ENCODE measurements at places on chromosomes 5 and 9.

DNA sequence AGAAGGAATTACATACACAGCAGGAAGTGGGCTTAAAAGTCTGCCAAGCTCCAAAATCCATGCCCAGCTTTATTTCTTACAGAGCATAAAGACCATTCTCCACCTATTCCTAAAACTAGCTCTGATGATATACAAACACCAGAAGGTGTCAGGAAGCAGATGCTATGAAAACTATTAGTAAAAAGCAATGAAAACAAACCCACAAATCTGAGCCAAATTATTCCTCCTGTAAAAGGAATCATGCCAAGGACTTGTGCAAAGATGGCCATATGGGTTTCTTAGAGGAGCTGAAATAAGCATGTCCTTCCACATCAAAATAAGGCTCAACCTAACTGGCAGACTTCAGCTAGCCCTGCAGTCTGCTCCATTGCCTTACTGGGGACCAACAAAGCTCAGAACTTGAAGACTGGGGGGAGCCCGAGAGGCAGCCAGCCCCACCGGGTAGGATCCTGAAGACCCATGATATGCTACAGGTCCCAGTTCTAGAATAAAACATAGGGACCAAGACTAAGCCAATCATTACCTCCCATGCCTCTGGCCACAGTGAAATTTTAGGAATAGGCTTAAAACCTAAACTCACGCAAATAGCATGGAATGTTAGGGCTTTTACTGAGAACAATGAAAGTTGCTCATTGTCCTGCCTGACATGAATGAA lies 42.8 kb upstream of the GABRP start:
- peak; percentile 7 for DNase-seq

- no peak for DNase-seq
These were observed 7.0 kb downstream of the LNPEP start for GRCh38 chr5:96942911-96943310.

GRCh38 chr5:150300496-150301169 lies 2.1 kb downstream of the ARSI start:
- no peak for DNase-seq

DNA sequence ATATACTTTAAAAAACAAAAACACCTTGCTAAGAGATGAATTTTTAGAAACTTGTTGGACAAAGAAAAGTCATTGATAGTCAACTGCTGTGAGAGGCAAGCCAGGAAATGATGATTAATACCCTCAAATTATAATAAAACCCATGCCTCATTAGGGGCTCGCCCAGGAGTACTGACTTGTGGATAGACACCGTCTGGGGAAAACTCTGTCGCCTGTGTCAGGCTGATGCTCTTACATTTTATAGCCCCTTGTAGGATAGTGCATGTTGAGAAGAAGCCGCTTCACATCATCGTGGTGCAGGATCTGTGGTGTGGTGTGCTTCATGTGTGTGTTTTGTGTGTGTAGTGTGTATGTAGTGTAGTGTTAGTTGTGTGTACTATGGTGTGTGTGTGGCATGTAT lies 39.1 kb downstream of the SYK start:
- DNase-seq: no peak

DNA sequence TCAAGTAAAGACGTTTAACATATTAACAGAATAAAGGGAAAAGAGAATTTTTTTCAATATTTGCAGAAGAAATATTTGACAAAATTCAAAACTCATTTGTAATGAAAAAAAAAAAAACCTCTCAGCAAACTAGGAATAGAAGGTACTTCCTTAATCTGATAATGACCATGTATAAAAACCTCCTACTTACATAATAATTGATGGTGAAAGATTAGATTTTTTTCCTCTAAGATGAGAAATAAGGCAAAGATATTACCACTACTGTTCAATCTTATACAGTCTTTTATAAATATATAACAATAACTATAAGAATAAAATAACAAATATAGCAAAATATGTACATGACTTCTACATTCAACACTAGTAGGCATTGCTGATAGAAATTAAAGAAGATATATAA lies 424.6 kb upstream of the KLF4 start:
- DNase-seq: no peak

DNA sequence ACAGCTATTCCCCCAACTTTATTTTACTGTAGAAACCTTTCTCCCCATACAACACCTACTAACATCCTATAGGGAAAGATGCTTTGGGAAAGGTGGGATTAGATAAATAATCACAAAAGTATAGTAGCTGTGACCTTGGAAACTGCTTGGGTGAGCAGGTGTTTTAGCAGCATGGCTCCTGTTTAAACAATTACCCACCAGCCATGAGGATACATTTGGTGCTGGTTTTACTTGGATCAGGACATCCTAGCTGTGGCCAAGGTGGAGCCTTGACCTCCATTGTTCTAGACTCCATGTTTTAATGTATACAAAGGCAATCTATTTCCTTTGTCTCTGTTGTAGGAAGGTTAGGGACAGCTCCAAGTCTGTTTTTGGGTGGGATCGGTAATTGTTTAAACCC lies 56.8 kb upstream of the ALDH1B1 start:
- no peak for DNase-seq

GRCh38 chr5:134458234-134459009 lies 46.7 kb upstream of the CDKN2AIPNL start:
- no peak for DNase-seq

DNA sequence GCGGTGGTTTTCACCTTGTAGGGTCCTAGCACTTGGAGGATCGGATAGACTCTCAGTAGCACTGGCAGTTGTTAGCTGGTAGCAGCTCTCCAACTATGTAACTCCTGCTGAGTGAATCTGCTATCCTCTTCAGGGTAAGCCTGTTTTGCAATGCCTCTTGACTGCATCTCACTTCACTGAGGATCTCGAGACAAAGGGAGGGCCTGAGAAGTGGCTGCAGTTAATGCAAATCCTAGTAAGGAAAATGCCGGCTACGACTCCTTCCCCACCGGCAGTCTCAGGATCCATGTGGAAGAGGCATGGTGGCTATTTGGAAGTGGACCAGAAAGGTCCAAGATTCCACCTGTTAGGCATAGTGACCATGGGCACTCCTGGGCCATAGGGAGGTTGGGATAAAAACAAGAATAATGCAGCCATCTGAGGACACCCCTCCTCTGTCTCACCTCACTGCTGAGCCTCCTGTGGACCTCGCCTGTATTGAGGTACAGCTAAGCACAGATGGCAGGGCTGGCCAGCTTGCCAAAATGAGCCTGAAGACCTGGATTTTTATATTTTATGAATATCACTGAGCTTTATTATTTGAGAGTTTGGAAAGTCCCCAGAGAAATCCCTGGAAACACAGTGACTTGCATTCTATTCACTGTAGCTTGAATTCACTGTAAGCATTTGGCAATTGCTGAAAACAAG lies 146.0 kb downstream of the LIFR start:
- no peak for DNase-seq

DNA sequence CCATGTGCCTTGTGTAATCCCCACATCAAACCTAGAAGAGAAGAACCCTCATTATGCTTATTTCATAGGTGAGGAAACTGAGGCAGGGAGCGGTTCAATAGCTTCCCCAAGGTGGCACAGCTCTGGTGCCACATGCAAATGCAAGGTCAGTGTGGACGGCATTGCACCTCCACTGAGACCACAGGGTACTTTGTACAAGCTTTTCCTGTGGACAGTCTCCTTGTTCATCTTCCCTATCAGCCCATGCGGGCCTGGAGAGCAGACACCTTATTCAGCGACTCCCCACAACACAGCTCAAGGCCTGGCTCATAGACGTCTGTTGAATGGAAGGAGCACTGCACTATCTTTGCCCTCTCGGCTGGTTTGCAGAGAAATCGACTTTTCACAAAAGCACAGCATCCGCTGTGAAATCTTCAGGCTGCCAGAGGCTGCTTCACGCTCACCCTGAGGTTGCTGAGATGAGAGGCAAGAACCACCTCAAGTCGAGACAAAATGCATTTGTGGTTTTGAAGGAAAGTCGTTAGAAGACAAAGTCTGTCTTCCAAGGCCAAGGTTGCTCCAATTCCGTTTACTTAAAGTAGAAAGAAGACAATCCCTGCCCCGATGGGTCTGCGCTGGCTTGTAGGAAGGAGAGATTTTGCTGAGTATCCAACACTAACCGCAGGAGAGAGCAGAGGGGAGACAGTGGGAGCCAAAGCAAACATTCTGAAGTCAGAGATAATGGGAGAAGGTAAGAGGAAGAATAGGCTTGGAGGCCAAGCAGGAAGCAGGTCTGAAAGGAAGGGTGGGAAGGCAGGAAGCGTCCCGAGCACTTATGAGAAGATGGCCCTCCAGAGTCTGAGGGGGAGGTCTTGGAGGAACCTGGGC lies 34.2 kb upstream of the STRBP start:
- no peak for DNase-seq

DNA sequence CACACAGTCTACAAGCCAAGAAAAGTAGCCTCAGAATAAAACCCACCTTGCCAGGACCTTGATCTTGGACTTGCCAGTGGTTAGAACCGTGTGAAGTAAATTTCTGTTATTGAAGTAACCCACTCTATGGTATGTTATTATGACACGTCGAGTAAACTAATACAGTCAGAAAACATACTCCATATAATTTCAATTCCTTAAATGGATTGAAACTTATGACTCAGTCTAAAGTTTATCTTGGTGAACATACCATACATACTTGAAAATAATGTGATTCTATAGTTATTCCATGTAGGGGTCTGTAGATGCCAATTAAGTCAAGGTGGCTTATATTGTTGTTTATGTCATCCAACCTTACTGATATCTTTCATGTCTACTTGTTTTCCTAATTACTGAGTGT lies 950.7 kb downstream of the TLE4 start:
- DNase-seq: no peak

GRCh38 chr5:178152491-178153444 lies 917 bp downstream of the NHP2 start:
- DNase-seq: no peak

- no peak for DNase-seq
These were observed 9.8 kb upstream of the ZDHHC11 start for GRCh38 chr5:860506-861150.
